ENCODE measurements at places on chromosomes 7 and 10.

GRCh38 chr7:36638586-36639263 lies 85.6 kb downstream of the AOAH start:
- no peak for DNase-seq

DNA sequence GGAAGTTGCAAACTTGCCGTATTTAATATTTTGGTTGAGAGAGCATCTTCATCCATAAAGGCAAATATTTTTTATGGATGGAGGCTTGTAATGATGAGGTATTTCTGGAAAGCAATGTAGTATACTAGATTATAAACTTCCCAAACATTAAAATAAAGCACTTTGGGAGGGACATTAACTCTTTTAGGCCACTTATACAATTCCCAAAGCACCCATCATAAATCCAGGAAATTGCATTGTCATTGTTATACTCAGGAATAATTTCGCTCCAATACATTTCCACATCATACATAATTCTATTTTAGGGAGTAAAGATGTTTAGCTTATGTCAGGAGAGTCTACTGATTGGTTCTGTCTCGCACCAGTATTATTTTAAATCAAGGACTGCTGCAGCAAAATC lies 212.7 kb upstream of the MKI67 start:
- no peak for DNase-seq

DNA sequence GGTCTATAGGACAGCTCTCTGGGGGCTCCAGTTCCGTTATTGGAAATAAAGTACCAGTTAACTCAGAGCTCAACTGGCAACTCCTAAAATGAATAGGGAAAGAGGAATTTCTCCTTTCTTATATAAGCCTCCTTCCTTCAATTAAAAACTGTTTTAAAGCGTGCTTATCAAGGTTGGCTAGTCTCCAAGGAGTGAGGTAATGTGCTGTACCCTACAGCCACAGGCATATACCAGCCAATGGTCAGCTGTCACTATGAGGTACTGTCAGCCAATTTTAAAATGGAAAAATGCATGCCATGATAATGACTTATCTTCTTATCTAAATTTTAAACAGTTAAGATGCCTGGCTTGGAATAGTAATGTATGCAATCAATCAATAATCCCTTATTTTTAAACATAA lies 76.2 kb downstream of the PLCE1 start:
- DNase-seq, result no peak

GRCh38 chr7:101673951-101674350 lies 44.9 kb upstream of the MYL10 start:
- DNase-seq, result peak; percentile 69

- no peak for DNase-seq
These were observed 1.2 kb downstream of the LGI1 start for GRCh38 chr10:93758891-93759410.

- DNase-seq, result no peak
These were observed 378.6 kb downstream of the REEP3 start for GRCh38 chr10:63899673-63900300.

DNA sequence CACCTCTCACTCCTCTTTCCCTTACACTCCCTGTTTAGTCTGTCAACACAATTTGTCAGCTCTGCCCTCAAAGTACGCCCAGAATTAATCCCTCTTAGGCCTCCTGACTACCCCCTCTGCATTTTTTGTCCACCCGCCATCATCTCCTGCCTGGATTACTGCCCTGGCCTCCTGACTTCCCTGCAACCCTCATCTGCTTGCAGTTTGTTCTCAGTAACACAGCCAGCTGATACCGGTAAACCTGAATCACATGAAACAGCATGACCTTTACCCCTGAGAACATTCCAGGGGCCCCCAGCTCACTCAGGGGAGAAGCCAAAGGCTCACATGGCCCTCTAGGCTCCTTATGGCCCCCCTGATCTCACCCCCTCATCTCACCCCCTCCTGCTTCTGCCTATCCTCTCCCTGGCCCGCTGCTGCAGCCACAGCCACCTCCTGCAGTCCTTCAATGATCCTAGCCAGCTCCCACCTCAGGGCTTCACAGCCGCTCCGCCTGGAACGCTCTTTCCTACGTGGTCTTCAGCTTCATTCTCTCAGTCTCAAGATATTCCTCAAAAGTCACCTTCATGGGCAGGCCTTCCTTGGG lies 8.9 kb downstream of the C10orf53 start:
- DNase-seq, result no peak

DNA sequence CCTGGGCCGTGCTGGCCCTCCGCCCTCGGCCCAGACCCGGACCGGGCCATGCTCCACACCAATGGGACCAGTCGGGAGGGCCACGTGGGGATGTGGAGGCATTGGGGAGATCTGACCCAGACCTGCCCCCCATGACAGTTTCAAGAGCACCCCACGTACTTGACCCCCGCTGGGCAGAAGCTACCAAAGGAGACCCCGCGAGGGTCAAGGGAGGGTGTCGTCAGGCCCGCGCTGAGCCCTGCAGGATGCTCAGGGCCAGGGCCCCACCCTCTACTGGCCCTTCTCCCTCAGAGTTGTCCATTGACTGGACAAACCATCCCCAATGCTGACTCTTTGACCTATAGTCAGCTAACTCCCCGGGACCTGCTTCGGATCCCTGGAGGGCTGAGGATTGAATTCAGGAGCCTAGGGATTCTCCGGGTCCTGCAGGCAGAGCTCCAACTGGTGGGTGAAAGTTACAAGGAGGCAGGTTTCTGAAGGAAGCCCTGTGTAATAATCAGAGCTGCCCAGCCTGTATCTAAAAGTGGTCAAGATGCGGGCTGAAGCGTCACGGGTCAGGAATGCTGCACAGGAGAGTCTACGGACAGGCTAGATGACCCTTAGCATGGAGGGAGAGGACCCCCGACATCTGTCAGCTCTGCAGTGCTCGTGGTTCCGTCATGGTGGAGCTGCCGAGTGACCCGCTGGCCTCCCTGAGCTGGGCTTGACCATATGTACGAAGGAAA lies 498 bp upstream of the CALHM2 start:
- no peak for DNase-seq

DNA sequence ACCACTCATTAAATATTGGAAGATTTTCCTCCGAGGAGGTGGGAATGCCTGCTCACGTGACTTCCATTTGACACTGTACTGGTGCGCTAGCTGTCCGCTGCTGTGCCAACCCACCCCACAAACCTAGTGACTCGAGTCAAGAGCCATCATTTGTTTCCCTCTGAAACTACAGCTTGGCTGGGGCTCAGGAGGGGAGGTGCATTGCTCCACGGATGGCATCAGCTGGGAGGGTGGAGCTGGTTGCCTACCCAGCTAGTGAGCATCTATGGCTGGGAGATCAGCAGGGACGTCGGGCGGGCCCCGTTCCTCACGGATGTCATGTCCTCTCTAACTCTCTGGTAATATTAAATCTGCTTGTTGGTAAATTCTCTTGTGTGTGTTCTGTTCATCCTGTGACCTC lies 9.5 kb upstream of the FOXL3 start:
- no peak for DNase-seq

GRCh38 chr7:112124061-112124766 lies 82.0 kb downstream of the DOCK4 start:
- no peak for DNase-seq

DNA sequence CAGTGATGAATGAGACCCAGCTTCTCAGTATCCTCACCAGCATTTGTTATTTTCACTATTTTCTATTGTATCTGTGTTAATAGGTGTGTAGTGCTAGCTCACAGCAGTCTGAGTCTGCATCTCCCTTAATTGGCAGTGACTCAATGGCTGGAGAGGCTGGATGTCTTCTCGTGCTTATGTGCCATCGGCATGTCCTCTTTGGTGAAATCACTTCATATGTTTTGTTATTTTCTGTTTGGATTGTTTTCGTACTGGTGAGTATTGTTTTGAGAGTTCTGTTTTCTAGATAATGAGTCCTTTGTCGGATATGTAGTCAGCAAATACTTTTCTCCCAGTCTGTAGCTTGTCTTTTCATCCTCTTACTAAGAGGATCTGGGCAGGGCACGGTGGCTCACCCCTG lies 66.1 kb downstream of the AMZ1 start:
- DNase-seq, result no peak

DNA sequence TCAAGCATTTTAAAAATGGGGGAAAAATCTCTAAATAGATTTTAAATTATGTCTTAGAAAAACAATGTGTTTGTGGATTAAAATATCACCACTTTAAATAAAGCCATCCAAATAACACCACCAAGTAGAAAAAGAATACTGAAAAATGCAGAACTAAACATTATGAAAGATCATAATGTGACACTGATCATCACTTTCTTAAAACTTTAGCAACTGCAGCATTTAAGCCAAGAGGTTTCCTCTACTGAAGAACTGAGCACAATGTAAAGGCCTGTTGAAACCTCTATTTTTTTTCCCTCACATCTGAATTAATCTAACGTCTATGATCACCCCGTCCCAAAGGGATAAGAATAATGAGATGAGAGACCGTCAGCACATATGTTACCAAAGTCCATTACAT lies 18.6 kb downstream of the MINDY3 start:
- DNase-seq, result no peak

GRCh38 chr10:79933961-79934360 lies 14.9 kb downstream of the SFTPD start:
- DNase-seq, result no peak

- peak; percentile 29 for DNase-seq
These were observed 28.1 kb downstream of the EPHB4 start for GRCh38 chr7:100799037-100799896.

- no peak for DNase-seq
These were observed 266.8 kb upstream of the STEAP1 start for GRCh38 chr7:89887489-89887888.

DNA sequence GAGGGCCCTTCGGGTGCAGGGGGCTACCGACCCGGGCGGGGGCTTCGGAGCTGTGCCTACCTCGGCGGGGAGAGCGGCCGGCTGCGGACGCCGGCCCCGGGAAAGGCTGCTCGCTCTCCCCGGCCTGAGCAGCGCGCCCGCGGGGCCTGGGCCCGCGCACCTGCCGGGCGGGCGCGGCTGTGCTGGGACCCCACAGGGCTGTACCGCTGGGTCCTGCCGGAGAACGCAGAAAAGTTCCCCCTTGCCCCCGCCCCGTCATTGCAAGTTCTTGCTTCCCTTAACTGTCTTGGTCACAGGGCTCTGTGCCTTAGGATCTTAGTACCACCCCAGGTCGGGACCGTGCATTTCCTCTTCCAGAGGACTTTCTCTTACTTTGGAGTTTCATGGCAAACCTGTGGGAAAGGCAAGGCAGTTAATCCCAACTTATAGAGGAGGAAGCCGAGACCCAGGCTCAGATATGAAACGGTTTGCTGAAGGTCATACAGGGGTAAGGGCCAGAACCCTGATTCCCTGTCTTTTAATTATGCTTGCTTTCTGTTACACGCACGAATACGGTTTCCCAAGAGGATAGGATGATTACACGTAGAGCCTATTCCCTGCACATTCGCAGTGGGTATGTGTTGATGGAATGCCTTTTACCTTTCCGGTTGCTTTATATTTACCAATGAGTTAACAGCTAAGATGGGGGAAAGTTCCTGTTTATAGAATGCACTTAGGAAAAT lies 652 bp downstream of the PCGF5 start:
- peak; percentile 33 for DNase-seq

DNA sequence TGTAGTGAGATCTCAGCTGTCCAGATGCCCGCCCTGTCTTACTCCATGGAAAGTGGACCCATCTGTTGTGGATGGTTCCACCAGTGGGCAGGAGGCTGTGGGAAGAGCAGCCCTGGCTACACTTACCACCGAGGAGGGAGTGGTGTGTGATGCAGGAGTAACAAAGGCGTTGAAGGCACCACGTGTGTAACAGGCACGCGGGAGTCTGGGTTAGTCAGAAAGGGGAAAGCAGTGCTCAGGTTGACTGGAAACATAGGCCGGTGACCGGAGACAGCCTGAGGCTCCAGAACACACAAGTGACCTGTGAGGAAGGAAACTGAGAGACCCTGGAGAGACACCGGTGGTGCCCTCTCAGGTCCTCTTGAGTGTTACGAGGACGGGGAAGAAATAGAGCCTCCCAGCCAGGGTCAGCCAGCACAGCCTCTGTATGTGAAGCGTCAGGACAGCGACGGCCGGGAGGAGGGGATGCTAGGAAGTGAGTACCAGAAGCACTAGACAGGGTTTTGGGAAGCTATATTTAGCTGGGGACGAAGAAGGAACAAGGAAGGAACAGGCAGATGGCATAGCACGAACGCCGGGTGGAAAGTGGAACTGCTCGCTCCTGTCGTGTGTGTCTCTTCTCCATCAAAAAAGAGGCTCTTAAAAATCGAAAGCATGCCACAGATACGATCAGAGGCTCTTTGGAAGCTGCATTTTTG lies 51.7 kb downstream of the DAGLB start:
- DNase-seq, result no peak

GRCh38 chr10:103199488-103199887 lies 6.4 kb upstream of the NT5C2 start:
- DNase-seq, result no peak

DNA sequence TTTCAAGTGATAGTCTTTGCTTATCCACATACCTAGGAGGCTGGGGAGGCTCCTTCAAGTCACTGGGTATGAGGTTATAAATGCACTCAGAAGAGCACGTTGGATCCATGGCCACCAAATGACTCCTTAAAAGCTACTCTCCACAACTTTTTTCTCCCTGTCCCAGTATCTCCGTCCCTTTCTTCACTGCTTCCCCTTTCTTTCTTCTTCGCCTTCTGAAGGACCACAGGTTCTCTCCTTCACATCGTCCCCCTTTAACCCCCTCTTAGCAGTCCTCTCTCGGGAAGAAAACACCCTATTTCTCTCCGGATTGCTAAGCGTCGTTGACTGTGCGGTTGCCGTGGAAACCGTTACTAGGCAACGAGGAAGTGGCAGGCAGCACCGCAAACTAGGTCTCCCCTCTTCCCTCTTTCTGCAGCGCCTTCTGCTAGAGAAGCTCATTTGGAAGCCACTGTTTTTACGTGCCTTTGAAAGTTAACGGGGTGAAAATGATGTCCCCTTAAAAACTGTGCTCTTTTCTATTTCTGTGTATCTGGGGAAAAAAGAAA lies at the start of gene ENKUR:
Gene ENKUR (minus strand): TSS at position 331 of the 548 bp plus-strand sequence. CDS start 222 bp downstream, at position 109.
- DNase-seq, result peak; percentile 84

- no peak for DNase-seq
These were observed 2.0 kb downstream of the KAZALD1 start for GRCh38 chr10:101063548-101064414.

DNA sequence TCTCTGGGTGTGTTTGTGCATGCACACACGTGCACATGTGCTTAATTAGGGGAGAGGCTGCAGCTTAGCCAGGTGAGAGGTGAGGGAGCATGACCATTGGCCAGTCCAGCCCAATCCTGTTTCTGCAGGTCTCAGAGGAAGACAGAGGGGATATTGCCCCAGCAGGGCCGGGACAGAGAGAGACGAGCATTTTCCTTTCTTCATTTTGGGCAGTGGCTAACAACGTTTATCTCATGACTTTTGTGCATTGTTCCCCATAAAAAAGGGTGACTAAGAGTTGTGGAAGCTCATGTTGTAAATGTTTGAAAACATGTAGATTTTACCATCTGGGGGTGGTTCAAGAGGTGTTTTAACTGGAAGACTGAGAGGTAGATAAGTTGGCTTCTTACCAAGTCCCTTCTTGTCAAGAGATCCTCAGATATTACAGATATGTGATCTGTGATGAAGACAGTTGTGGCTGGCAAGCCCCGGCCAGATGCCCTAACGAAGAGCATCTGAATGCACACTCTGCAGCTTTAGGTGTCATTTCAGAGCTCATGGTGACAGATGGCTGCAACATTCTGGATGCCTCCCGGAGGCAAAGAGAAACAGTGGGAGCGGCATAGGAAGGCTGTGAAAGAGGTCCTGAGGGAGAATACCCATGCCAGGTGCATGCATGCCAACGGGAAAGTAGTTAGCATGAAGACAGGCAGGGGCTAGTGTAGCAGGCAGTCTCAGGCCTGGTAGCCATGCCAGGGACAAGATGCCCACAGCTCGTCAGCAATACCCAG lies 16.7 kb upstream of the DMBT1 start:
- no peak for DNase-seq
